ENCODE measurements at places on chromosomes 12 and 14. TPM values are rescaled to one million over a fixed set of nuclear protein-coding genes. Genes with fewer than 3 reads are reported as not detected.

- no peak overlapping the region for H3K4me3 ChIP-seq
- no peak for DNase-seq
- no peaks in the 10 kb centered on the region for H3K27me3 ChIP-seq
- peaks cover 11% of the 10 kb centered on the region for H3K36me3 ChIP-seq
- peaks cover 31% of the 10 kb centered on the region for H3K4me1 ChIP-seq
- H3K27ac ChIP-seq: no peak overlapping the region
Measured at GRCh38 chr14:50656776-50657175, 11.3 kb downstream of the SAV1 start.

GRCh38 chr14:78399316-78399889, 229.2 kb downstream of the NRXN3 start:
- H3K4me1 ChIP-seq: no peaks in the 10 kb centered on the region
- no peak overlapping the region for H3K27ac ChIP-seq
- peak; percentile 36 for DNase-seq
- H3K27me3 ChIP-seq: no peaks in the 10 kb centered on the region
- no peak overlapping the region for H3K4me3 ChIP-seq

- H3K4me3 ChIP-seq: no peak overlapping the region
- no peak overlapping the region for H3K27ac ChIP-seq
- H3K27me3 ChIP-seq: no peaks in the 10 kb centered on the region
- H3K4me1 ChIP-seq: peaks cover 18% of the 10 kb centered on the region
- H3K36me3 ChIP-seq: no peaks in the 10 kb centered on the region
Measured at GRCh38 chr12:121857322-121858246, 1.1 kb downstream of the HPD start.

- H3K4me3 ChIP-seq: no peak overlapping the region
- H3K36me3 ChIP-seq: no peaks in the 10 kb centered on the region
- H3K27ac ChIP-seq: no peak overlapping the region
- DNase-seq: no peak
- H3K4me1 ChIP-seq: peaks cover 25% of the 10 kb centered on the region
Measured at GRCh38 chr12:124777399-124778372, 86.0 kb downstream of the SCARB1 start.

- H3K27me3 ChIP-seq: peaks cover 13% of the 10 kb centered on the region
- no peaks in the 10 kb centered on the region for H3K4me1 ChIP-seq
- H3K36me3 ChIP-seq: no peaks in the 10 kb centered on the region
- H3K4me3 ChIP-seq: no peak overlapping the region
- no peak for DNase-seq
Measured at GRCh38 chr12:110807640-110808039, 39.1 kb upstream of the CCDC63 start.

DNA sequence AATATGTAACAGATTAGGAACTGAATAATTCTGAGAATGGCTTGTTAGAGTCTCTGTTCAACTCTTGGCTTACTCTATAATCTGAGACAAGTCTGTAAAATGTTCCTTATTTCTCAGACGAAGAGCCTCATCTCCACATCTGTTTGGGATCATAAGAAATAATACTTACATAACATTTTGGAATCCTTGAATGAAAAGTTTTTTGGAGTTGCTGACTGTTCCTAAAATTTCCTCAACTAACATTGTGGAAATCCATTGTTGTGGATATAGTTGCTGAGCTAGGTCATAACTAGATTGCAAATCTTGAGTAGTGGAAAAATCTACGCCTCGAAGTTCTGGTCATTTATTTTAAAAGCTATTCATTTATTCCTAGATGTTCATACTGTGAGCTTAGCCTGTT, 402.9 kb downstream of the ZFP36L1 start:
- H3K27me3 ChIP-seq: no peaks in the 10 kb centered on the region
- no peaks in the 10 kb centered on the region for H3K36me3 ChIP-seq
- H3K4me3 ChIP-seq: no peak overlapping the region

- DNase-seq: no peak
- no peaks in the 10 kb centered on the region for H3K36me3 ChIP-seq
- peaks cover 3% of the 10 kb centered on the region for H3K27me3 ChIP-seq
- no peaks in the 10 kb centered on the region for H3K4me1 ChIP-seq
- H3K4me3 ChIP-seq: no peak overlapping the region
- H3K27ac ChIP-seq: no peak overlapping the region
Measured at GRCh38 chr14:30855345-30856037, 18.9 kb upstream of the COCH start.

GRCh38 chr14:60760209-60760608, 25.6 kb downstream of the MNAT1 start:
- H3K4me3 ChIP-seq: no peak overlapping the region
- peak overlapping the region; percentile 2 for H3K27ac ChIP-seq
- DNase-seq: no peak

DNA sequence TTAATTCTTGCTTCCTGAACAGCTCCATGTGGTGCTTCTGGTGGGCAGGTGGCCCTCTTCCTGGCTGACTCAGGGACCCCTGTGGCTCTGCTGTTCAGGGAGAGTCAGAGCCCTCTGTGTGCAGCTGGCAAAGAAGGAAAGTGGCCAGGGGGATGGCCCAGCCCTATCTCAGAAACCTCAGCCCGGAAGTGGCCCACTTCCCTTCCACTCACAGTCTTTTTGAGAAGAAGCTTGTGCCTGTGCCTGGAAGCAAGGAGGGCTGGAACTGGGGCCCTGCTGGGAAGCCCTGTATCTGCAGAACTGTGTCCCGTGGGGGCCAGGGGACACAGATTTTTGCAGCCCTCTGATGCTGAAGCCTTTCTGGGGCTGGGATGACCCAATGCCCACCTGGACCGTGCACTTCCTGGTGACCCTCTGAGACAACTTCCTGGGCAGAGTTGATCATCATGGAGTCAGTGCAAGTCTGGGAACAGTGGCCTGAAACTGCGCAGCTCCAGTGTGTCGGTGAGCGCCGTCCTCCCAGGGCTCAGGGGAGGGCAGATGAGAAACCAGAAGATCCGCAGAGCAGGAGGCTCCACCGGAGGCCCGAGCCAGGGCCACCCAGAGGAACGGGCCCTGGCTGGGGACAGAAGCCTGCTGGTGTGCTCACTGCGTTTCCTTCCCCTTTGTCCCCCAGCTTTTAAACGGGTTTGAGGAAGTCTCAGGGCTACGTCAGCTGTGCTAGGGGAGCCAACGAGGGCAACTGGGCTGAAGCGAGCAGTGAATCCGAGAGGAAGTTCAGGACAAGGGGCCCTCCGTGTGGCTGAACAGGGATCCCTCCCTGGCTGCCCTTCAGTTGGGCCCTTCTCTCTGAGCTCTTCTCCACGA, 217.4 kb upstream of the RTL1 start:
- no peaks in the 10 kb centered on the region for H3K36me3 ChIP-seq
- no peaks in the 10 kb centered on the region for H3K4me1 ChIP-seq
- no peaks in the 10 kb centered on the region for H3K27me3 ChIP-seq

GRCh38 chr14:99921425-99921824, 128.2 kb downstream of the EML1 start:
- H3K4me1 ChIP-seq: no peaks in the 10 kb centered on the region
- no peaks in the 10 kb centered on the region for H3K36me3 ChIP-seq
- H3K27ac ChIP-seq: no peak overlapping the region

DNA sequence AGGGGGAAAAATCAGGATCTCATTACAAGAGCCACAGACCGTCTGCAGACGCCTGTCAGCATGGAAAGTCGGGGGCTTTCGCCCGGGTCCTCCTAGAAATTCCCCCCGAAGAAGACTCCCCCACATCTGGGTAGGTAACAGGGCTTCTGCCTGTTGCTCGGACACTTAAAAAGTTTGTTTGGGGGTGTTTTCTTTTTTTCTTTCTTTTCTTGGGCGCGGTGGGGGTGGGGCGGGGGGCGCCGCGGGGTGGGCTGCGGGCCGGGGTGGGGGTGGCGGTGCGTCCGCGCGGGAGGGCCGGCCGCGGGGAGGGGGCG, 358 bp downstream of the ELK3 start:
- no peaks in the 10 kb centered on the region for H3K27me3 ChIP-seq
- DNase-seq: no peak
- H3K27ac ChIP-seq: peak overlapping the region; percentile 43
- H3K4me1 ChIP-seq: peaks cover 31% of the 10 kb centered on the region

The KRT82 gene
- total RNA-seq: 0.29 TPM

The BAZ2A gene
- 43.0 TPM for total RNA-seq

The PPM1H gene
- 12.0 TPM for total RNA-seq

The B3GNT4 gene
- total RNA-seq: 4.0 TPM

The BCL2L14 gene
- not detected for total RNA-seq

Data from PC-3 (cell line).